ENCODE measurements at places on chromosomes 5 and 9.

GRCh38 chr9:90969021-90969675, 167.5 kb downstream of the SYK start:
- no peak for DNase-seq

GRCh38 chr5:111518777-111519176, 6.4 kb upstream of the STARD4 start:
- no peak for DNase-seq

- no peak for DNase-seq
Observed at GRCh38 chr9:70609542-70610286, 195.3 kb upstream of the KLF9 start.

- DNase-seq, result no peak
Observed at GRCh38 chr5:107670932-107671741, at the start of gene EFNA5. Gene EFNA5, minus strand, starts transcription at chr5:107670937.

GRCh38 chr9:92171822-92172221, 56.6 kb upstream of the SPTLC1 start:
- no peak for DNase-seq

DNA sequence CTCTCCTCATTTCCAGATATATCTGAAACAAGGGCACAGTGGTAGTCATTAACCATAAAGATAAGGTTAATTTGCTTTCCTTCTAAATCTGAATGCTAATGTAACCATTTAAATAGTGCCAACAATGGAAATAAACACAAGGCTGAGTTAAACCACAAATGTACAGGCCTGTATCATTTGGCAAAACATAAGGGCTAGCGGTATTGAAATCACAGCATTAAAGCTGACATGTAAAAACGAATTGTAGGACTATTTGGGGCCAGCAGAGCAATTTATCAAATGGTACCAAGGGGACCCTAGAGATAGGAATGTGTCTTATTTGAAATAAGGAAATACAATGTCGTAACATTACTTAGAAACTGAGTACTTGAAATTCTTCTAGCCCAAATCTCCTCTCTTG, 247.5 kb upstream of the RPS23 start:
- no peak for DNase-seq

DNA sequence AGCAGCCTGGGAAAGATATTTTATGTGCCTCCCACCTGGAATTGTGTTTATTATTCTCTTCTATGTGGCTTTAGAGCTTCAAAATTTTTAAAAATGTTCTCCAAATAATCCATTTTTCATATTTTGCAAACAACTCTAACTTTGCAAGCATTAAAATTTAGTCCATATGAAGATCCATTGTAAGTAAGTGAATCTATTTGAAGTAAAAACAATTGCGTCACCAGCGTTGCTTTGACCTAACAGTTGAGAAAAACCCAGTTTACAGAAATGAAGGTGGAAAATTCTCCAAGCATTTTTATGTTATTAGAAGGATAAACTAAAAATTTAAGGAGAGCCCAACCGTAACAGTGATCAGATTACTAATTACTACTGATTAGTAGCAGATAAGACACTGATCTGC, 38.9 kb upstream of the TLX3 start:
- no peak for DNase-seq

GRCh38 chr5:43044181-43044914, 4.2 kb upstream of the ANXA2R start:
- DNase-seq, result no peak

DNA sequence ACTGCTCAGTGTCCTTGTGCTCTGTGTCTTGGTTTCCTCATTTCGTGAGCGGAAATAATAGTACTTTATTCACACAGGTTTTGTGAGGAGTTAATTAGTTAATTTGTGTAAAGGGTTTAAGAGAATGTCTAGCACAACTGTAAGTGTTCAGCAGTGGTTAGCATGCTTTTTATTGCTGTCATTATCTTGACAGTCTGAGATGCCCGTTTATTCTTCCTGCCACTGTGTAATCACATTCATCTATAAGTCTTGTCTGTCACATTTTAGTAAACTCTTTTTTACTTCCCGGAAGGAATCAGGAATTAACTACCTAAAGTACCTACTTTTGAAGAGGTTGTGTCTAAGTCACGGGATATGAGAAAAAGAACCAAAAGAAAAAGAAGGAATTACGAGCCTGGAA, 38.0 kb downstream of the IQGAP2 start:
- no peak for DNase-seq

DNA sequence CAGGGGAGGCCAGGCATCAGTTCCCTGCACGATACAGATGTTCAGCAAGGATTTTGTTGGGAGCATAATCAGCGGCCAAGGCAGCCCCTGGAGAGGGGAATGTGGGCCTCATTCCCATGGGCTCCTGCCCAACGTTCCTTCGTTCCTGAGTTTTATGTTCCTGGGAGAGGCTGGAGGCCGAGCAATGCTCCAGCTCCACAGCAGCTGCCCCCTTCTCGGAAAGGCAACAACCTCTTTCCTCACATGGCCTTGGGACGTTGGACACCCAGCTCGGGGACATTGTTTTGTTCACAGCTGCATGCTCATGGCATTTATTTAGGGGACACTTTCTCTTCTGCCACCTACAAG, 63.8 kb upstream of the COL15A1 start:
- DNase-seq, result no peak

DNA sequence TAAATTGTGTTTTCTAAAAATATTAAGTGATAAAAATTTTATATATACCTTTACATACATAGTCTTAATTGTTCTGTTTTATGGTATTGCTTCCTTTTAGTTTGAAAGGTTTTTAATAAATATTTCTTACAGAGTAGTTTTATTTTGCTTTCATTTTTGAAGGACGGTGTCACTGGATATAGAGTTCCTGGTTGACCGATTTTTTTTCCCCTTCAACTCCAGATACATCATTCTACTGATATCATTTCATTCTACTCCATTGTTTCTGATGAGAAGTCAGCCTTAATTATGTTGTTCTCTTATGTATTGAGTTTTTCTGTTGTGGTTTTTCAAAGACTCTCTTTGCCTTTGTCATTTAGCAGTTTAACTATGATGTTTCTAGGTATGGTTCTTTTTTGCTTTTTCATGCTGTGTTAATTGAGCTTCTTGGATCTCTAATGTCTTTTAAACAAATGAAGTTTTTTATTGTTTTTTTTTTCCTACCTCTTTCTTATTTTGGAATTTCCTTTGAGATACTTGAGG, 30.4 kb downstream of the MTREX start:
- no peak for DNase-seq

DNA sequence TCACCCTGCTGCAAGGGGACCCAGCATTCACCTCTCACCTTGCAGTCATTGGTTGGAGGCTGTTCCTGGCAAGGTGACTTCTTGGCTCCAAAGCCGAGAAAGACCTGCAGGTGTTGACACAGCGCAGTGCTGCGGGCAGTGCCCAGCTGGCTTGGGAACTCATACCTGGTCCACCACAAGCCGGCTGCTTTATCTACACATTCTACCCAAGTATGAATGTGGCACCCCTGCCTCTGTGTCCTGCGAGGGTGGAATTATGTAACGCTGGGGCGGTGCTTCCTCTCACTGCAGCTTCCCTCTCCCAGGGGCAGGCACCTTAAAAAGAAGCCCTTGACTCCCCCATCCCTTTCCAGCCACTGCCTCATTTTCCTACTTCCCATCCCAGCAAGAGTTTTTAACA, 2.5 kb upstream of the ZMYND19 start:
- no peak for DNase-seq

GRCh38 chr5:82137205-82137604, 140.9 kb downstream of the RPS23 start:
- no peak for DNase-seq

DNA sequence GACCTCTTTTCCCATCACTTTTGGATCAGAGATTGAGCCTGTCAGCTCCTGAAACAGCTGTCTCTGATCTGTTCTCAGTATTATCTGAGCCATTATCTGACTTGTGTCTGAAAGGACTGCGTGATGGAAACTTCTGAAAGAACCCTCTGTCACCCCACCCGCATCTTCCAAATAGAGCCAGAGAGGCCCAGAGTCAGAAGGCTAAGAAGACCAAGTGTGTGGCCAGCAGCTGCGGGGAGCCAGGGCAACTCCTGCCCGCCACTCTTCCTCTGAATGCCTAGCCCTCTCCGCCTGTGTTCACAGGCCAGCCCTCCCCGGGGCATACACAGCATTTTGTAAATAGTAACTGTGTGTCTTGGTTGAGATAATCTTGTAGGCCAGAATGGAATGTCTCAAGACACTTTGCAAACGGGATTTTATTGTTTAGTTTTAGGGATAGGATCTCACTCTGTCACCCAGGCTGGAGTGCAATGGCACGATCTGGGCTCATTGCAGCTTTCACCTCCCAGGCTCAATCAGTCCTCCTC, 92.7 kb downstream of the AOPEP start:
- DNase-seq, result no peak

GRCh38 chr5:111530298-111530740, 18.0 kb upstream of the STARD4 start:
- peak; percentile 81 for DNase-seq

- no peak for DNase-seq
Observed at GRCh38 chr5:94423411-94423810, 195.0 kb downstream of the KIAA0825 start.

DNA sequence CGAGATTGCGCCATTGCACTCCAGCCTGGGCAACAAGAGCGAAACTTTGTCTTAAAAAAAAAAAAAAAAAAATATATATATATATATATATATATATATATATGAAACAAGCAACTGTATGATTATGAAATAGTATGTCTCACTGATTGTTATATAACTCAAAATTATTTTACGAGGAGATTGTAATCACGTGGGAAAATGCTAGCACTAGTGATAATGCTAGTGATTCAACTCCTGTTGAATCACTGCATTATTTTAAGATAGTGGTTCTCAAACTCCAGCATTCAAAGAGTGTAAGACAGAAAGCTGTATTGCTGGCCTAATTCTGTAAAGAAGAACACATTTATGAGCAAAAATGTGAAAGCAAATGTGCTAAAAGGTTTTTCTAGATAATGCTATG, 12.4 kb upstream of the PTPN3 start:
- no peak for DNase-seq

- peak; percentile 38 for DNase-seq
Observed at GRCh38 chr5:99037668-99038067, 108.9 kb upstream of the CHD1 start.

- no peak for DNase-seq
Observed at GRCh38 chr9:109426626-109427402, 71.3 kb downstream of the PTPN3 start.

DNA sequence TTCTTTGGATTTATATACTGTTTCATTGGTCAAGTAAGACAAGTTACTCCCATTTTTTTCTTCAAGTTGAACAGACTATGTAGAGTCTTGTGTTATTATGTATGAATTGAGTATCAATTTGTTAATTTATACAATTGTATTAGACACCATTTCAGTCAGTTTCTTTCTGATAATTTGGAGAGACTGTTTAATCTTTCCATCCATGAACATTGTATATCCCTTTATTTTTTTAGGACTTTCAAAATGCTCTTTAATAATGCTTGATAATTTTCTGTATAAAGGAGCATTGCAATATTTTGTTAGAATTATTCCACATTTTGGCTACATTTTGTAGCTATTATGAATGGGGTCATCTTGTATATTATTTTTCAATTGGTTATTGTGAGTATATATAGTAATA, 69.1 kb upstream of the PJA2 start:
- DNase-seq, result no peak

- DNase-seq, result no peak
Observed at GRCh38 chr5:160089531-160089930, 29.7 kb downstream of the PWWP2A start.

DNA sequence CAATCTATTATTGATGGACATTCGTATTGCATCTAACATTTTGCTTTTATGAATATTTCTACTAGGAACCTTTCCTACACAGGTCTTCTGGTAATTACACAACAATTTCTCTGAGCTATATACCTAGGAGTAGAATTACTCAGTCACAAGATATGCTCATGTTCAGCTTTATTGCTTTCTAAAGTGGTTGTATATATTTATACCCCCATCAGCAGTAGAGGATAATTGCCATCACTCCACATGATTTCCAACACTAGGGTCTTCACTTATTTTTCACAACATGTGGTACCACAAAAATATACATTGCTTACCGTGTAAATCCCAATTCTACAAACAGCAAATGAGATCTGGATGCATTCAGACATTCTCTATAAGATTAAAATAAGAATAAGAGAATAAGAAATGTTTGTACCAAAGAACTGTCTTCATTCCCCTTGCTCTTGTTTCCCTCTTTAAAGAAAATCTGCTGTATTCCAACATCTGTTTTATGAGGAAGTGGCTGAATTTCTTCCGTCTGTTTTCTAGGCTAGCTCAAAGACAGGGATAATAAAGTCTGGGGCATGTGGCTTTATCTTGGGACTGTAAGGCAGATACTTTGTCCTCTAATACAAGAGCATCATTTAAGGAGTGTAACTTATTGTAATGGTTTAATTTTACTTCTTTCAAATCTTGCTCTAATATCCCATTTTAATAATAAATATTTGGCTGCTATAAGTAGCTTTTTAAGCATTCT, 28.2 kb downstream of the ARL15 start:
- no peak for DNase-seq

- DNase-seq, result no peak
Observed at GRCh38 chr9:8783941-8784340, 984.4 kb upstream of the DMAC1 start.

GRCh38 chr5:143447983-143448382, 44.5 kb upstream of the NR3C1 start:
- no peak for DNase-seq

Data from T-helper 17 cell (primary cell).